Upper lobe of right lung (tissue), 1 donor: ENCODE measurements at places on chromosomes 1 and 21.

- no peak overlapping the region for H3K4me3 ChIP-seq
- DNase-seq, result peak; percentile 51
- H3K27ac ChIP-seq, result no peak overlapping the region
- no peaks in the 10 kb centered on the region for H3K4me1 ChIP-seq
These were observed 15.3 kb downstream of the NPHP4 start for GRCh38 chr1:5976726-5977493.

DNA sequence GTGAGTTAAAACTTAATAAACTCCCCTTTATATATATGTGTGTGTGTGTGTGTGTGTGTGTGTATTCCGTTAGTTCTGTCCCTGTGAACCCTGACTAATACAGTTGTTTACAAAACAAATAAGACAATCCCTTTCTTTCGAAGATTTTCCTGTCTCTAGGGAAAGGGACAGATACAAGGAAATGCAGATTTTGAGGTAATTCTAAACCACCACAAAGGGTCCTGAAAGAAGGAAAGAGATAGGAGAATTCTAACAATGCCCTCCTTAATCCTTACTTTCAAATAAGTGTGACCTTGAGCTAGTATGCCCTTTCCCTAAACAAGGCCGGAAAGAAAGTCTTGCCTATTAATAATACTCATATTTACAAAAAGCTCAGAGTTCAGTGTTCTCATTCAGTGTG, 164.8 kb upstream of the COL11A1 start:
- H3K27me3 ChIP-seq, result no peaks in the 10 kb centered on the region
- H3K36me3 ChIP-seq, result no peaks in the 10 kb centered on the region
- no peak overlapping the region for H3K27ac ChIP-seq
- no peak for DNase-seq

DNA sequence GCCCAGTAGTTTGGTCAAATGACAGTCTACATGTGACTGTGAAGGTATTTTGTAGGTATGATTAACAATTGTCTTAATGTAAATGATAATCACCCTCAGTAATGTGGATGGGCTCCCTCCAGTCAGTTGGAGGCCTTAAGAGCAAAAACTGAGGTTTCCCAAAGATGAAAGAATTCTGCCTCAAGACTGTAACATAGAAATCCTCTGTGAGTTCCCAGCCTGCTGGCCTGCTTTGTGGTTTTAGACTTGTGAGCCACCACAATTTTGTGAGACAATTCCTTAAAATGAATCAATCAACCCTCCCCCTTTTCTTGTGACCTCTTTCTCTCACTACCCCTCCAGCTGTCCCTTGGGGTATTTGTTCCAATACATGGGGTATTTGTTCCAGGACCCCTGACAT, 226.4 kb upstream of the DPYD start:
- H3K27me3 ChIP-seq, result no peaks in the 10 kb centered on the region
- DNase-seq, result no peak
- no peaks in the 10 kb centered on the region for H3K36me3 ChIP-seq
- H3K4me3 ChIP-seq, result no peak overlapping the region
- H3K27ac ChIP-seq, result no peak overlapping the region
- no peaks in the 10 kb centered on the region for H3K4me1 ChIP-seq

DNA sequence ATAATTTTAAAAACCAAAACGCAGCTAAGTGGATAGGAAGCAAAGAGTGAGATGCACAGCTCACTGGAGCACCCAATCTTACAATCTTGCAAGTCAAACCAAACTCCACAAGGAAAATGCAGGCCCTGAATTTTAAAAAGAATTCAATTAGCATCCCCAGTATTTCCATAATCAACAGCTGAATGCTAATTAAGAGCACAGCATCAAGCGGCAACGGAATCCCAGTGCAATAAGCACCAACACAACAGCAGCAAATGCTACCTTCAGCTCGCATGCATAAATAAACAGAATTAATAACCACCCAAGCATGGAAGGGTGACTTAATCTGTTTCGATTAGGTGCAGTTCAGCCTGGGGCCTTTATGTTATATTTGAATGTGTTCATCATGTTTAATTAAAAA, 142.9 kb downstream of the SLC45A1 start:
- DNase-seq, result no peak
- H3K27ac ChIP-seq, result peak overlapping the region; percentile 81
- no peak overlapping the region for H3K4me3 ChIP-seq

DNA sequence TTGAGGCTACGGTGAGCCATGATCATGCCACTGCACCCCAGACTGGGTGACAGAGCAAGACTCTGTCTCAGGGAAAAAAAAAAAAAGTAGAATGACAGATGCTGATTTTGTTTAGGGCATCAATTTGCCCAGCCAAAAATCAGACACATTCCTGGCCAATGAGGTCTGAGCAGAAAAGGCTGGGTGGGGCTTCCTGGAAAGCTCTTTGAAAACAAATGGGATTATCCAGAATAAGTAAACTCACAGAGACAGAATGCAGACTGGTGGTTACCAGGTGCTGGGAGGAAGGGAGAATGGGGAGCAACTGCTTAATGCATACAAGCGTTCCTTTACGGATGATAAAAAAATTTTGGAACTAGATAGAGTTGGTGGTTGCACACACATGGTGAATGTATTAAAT, 10.1 kb upstream of the CITED4 start:
- H3K27ac ChIP-seq, result no peak overlapping the region
- H3K4me3 ChIP-seq, result no peak overlapping the region
- no peaks in the 10 kb centered on the region for H3K36me3 ChIP-seq
- H3K4me1 ChIP-seq, result peaks cover 1% of the 10 kb centered on the region
- DNase-seq, result no peak

DNA sequence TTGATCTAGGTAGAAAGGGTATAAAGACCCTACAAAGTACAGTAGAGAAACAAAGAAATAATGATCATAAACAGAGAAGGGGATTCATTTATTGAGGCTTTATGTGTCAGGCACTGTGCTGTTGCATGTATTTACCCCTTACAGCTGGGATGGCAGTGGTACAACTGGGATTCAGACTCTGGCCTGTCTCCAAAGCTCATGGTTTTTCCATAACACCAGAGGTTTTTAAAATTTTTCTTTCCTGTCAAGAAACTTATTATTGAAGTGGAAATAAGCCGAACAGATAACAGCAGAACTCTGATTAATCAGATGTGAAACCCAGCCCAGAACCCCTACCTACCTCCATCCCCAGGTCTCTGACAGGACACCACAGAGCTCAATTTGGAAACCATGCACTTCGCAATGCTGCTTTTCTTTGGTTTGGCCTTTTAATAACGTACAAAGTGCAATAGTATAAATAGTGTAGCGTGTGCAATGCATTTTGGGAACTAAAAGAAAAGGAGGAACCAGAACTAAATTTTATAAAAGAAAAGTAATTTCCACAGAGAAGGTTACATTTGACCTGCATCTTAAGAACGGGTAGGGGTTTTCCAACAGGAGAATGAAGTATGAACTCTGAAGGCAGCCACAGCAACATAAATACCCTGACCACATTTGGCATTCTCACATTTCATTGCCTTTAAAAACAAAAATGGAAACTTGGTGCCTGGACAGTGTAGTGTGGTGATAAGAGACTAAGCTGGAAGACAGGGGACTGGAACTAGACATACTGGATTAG, 92.0 kb upstream of the S1PR1 start:
- DNase-seq, result no peak
- no peak overlapping the region for H3K4me3 ChIP-seq
- peaks cover 6% of the 10 kb centered on the region for H3K4me1 ChIP-seq
- no peaks in the 10 kb centered on the region for H3K36me3 ChIP-seq
- no peak overlapping the region for H3K27ac ChIP-seq

- peaks cover 3% of the 10 kb centered on the region for H3K4me1 ChIP-seq
- no peak overlapping the region for H3K27ac ChIP-seq
- no peaks in the 10 kb centered on the region for H3K27me3 ChIP-seq
- no peak overlapping the region for H3K4me3 ChIP-seq
- no peaks in the 10 kb centered on the region for H3K36me3 ChIP-seq
- DNase-seq, result no peak
These were observed 17.0 kb downstream of the NSL1 start for GRCh38 chr1:212774584-212774983.
